GM12878 (cell line): ENCODE measurements at places on chromosomes 6 and 20. TPM values are rescaled to one million over a fixed set of nuclear protein-coding genes. Genes with fewer than 3 reads are reported as not detected.

Gene CD24
- 16.6 and 17.6 TPM in 2 replicates for total RNA-seq

- DNase-seq, result no peak
These were observed 366.4 kb downstream of the PAX1 start for GRCh38 chr20:22071841-22072240.

GRCh38 chr6:118710616-118711015 lies 59.2 kb upstream of the CEP85L start:
- DNase-seq, result no peak

- no peak for DNase-seq
These were observed 226.4 kb downstream of the TBC1D7 start for GRCh38 chr6:13101985-13102384.

Gene MYB
- total RNA-seq, result 21.3 and 22.4 TPM in 2 replicates

Gene ABHD16B
- not detected in 2 replicates for total RNA-seq

DNA sequence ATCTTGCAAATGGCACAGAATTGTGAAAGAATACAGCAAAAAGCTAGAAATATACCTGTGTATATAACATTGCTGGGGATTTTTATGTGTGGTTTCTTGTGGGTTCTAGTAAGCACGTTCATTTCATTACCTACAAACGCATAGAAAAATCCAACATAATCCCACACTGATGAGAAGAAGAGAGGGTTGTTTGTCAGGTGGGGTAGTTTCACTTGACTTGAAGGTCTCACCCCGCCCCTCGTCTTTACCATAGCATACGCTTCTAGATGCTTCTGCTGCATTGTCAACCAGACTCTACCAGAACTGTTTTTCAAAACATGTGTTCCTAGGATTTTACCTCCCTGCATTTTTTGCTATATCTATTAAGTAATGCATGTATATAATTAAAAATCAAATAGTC lies 284.1 kb upstream of the TAB2 start:
- peak; percentile 78 for DNase-seq

DNA sequence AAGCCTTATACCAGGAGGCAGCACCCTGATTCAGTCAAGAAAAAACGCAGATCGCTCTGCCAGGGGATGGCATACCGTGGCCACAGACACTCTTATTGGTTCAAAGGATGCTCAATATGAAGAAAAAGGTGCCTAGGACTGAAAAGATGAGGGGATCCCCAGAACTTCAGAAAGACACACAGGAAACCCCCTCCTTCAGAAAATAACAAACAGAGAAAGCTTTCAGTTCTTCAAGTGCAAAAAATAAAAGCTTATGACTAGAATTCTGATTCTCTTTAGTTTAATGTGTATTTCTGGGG lies 17.7 kb upstream of the MYB start:
- DNase-seq, result peak; percentile 84

Gene GPX5
- not detected in 2 replicates for total RNA-seq

- DNase-seq, result no peak
These were observed 96.8 kb upstream of the NHSL1 start for GRCh38 chr6:138596126-138596525.

GRCh38 chr6:11428895-11429294 lies 108.7 kb upstream of the TMEM170B start:
- DNase-seq, result peak; percentile 83

DNA sequence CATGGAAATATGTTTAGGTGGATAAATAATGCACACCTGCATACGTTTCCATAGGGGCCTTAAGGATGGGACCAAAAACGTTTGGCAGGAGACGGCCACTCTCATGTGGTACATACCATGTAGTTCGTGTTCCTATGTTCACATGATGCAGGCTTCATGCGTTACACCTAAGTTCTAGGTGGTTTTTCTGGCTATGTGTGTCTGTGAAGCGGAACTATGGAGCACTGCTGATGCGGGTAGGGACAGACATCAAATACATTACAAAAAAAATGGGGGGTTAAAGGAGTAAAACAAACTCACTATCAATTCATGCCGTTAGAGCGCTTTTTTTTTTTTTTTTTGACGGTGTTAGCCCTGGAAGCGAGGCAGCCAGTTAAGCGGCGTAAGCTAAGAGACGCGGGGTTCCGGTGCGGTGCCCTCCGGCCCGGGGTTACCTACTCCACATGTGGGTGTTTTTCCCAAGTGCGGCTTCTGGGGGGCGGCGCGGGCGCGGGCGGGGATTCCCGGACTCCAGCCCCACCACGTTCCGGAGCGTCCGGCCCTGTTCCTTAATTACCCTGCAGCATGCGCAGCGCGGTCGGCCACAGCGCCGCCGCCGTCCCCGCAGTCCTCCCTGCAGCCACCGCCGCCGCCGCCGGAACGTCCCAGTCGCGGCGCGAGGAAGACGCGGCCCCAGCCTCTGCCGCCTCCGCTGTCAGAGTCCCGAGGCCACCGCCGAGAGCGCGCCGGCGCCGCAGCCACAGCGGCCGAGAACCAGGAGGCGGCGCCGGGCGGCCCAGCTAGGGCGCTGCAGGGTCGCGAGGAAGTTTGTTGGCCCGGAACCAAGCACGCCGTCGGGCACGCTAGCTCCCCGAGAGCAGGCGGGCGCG lies 648 bp downstream of the COL19A1 start:
- peak; percentile 48 for DNase-seq

Gene ZSWIM1
- total RNA-seq, result 9.9 and 10.6 TPM in 2 replicates

DNA sequence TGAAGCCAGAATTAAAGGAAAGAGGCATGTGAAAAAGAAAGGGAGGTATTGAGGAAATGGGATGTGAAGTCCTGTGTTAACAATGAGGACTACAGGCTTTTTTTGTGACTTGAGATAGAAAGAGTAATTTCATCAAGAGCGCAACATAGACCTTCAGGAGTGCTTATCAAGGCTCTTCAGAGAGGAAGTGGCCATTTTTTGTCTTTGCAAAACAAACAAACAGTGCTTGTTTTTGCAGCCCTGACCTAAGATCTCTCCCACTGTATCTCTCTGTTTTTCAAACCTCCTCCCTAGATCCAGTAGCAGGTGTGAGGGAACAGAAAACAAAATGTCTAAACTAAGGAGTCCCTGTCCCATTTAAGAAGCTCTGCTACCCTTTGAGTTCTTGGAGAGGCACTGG lies 710.3 kb upstream of the MARCKS start:
- DNase-seq, result no peak

DNA sequence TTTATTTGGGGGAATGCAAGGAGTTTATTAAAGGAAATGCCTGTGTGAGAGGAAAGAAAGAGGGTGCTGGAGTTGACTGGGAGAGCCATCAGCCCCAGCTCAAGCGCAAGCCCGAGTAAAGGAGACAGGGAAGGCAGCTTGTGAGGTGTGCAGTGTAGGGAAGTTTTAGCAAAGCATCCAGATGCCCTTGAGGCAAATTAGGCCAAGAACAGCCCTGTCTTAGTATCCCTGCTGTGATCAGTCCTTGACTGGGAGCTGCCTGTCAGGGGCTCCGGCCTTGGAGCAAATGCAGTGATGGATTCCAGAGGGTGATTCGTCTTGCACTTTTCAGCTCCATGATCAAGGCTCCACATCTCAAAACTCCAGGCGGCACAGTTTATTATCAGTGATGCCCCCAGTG lies 561.7 kb downstream of the KIF16B start:
- DNase-seq, result no peak

DNA sequence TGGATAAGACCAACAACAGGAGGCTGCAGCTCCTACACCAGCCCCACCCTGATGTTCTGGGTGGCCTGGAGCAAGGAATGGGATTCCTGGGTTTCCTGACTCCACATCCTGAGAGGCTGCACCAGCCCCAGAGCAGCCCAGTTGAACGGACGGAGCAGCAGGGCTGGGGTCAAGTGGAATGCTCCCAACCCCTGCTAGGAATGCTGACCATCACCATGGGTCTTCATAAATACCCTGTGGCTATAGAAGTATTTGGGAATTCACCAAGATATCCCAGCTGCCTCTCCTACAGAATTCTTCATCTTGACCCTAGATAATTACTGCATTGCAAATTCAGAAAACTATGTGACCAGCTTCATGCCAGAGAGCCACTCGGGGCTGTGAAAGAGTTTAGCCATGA lies 180.3 kb downstream of the THBS2 start:
- DNase-seq, result no peak

DNA sequence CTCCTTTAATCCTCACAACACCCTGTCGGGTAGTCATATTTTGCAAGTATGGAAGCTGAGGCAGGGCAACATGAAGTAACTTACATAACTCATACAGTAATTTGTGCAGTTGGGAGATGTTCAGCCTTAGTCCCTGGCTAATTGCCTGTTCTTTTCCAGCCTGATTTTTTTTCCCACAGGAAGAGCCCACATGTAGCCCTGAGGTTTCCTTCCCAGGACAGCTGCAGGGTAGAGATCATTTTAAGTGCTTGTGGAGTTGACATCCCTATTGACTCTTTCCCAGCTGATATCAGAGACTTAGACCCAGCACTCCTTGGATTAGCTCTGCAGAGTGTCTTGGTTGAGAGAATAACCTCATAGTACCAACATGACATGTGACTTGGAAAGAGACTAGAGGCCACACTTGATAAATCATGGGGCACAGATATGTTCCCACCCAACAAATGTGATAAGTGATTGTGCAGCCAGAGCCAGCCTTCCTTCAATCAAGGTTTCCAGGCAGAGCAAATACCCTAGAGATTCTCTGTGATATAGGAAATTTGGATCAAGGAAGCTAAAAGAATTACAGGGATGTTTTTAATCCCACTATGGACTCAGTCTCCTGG lies 5.0 kb upstream of the BTN2A1 start:
- DNase-seq, result no peak

- DNase-seq, result no peak
These were observed at the start of gene BFSP1 for GRCh38 chr20:17530716-17531664. TSS of gene BFSP1 (minus strand) at chr20:17531379. CDS start at chr20:17531329, 50 bp downstream.

DNA sequence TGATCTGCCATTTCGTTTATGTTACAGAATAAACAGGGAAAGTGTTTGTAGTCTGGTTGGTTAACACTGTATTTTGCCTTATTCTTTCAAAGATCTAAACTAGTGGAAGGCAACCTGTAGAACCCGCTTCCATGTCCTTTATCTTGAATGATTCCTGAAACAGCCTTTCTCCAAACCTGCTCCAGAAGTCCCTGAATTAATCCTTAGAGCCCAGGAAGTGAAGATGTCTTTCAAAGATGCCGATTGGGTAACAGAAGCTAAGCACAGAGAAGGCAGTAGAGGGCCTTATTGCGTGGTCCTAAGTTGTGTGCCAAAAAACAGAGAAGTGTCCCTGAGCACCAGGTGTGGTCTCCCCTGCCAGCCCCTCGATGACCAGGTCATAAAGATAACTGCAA lies 19.2 kb upstream of the ZSCAN16 start:
- no peak for DNase-seq

Gene BTNL2
- total RNA-seq, result 0.26 TPM in 1 of 2 replicates, not detected in the other

DNA sequence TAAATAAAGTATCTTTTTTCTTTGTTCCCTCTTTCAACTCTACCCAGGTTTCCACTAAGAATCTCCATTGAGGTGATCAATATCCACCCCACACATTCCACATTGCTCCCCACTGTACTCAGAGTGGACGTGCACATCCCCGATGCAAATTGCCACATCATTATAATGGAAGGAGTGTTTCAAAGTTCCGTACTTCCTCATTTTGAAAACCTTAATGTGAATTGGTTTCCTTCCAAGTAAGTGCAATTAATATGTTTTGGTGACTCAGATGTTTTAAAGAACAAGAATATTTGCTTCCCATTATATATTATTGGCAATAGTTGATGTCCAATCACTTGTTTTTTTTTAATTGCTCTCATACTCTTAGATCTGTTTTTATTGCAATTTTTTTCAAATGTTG lies 463.6 kb downstream of the HACE1 start:
- DNase-seq, result no peak

Gene VNN1
- not detected in 2 replicates for total RNA-seq

DNA sequence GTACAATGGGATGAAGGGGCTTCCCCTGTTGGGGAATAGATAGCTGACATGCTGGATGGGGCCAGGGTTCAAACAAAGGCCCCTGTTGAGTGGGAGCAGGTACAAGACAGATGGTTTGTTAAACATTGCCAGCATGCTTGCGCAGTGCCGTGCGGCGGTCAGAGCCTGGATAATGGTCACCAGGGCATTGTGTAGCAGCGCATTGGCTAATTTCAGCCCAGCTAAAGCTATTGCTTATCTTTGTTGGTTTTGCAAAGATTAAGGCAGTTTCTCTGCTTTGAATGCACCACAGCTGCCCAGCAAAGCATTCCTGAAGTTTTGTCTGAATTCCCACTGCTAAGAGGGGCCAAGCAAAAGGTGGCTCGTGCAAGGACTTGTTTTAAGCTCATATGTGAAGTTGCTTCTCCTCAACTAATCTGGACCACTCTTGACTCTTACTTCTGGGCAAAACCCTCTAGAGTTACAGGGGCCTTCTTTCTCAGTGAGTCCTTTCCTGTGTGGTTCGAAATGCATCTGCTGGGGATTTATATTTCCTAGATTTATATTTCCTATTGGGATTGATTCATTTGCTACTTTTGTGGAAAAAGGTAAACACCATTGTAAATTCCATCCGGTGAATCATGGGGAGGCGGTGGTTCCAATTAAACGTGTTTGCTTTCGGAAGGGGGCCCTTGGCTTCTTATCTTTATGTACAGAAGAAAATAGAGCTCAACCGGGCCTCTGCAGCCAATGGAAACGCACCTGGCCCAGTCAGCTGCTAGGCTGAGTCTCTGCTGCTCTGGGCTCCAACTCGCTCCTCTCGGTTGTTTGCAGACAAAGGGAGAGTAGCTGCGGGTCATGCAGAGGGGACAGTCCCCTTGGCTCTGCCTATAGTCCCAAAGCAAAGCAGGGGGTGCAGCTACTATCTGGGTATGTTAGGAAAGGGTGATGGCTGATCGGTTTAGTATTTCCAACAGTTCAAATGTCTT lies 72.1 kb downstream of the FOXA2 start:
- DNase-seq, result no peak

Gene RAB23
- 3.2 and 3.6 TPM in 2 replicates for total RNA-seq
